AG10803 (cell line): ENCODE measurements at places on chromosomes 11 and 22.
A peak's percentile ranks its signal among the peaks of the same experiment; 100 is the strongest.

GRCh38 chr11:78030429-78031325 lies 7.6 kb upstream of the KCTD14 start:
- DNase-seq, result peak; percentile 41

- peak; percentile 78 for DNase-seq
Observed at GRCh38 chr22:29343313-29343805, 27.9 kb upstream of the RASL10A start.

GRCh38 chr11:8596504-8597046 lies 2.5 kb upstream of the STK33 start:
- DNase-seq, result no peak

- no peak for DNase-seq
Observed at GRCh38 chr22:40237241-40237640, 59.5 kb downstream of the TNRC6B start.

GRCh38 chr22:23305922-23306374 lies 125.6 kb downstream of the BCR start:
- peak; percentile 27 for DNase-seq

GRCh38 chr22:48100685-48101417 lies 1338.4 kb downstream of the TBC1D22A start:
- no peak for DNase-seq

GRCh38 chr22:48734961-48735360 lies 1092.7 kb downstream of the BRD1 start:
- no peak for DNase-seq

- no peak for DNase-seq
Observed at GRCh38 chr22:20267441-20268278, 458 bp downstream of the RTN4R start.

DNA sequence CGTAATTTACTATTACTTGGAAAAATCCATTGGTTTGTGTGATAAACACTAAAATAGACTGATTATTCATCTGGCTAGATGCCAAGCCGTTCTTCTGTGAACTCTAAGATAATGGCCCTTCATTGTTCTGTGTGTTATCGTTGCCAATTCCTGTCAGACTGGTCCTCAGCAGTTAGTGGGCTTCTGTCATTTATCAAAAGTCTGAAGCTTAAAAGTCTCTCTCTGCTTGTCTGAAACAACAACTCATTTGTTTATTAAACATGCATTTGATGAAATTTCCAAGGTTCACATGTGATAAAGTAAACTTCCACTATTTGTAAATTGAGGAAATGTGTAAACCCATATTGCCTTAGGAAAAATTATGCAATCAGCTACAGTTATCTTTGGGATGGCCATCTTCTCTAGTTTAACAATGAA lies 21.1 kb upstream of the RDX start:
- DNase-seq, result no peak

DNA sequence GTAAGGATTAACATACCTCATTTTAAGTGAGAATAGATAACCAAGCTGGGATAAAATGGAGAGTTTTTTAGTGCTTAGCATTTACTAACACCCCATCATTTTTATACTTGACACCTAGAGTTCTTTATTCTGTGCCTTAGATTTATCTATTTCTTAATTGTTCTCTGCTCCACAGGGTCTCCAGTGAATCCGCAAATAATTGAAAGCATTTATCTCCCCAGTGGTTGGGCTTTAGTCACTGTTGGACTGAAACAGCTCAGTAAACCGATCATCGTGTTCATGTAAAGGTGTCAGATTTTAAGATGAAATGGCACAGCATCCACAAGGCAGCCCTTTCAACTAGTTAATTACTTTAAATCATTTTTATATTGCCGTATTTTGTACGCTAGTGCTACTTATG lies 17.8 kb upstream of the GRIA4 start:
- DNase-seq, result no peak

GRCh38 chr11:119319136-119319699 lies 2.3 kb upstream of the MCAM start:
- DNase-seq, result no peak

DNA sequence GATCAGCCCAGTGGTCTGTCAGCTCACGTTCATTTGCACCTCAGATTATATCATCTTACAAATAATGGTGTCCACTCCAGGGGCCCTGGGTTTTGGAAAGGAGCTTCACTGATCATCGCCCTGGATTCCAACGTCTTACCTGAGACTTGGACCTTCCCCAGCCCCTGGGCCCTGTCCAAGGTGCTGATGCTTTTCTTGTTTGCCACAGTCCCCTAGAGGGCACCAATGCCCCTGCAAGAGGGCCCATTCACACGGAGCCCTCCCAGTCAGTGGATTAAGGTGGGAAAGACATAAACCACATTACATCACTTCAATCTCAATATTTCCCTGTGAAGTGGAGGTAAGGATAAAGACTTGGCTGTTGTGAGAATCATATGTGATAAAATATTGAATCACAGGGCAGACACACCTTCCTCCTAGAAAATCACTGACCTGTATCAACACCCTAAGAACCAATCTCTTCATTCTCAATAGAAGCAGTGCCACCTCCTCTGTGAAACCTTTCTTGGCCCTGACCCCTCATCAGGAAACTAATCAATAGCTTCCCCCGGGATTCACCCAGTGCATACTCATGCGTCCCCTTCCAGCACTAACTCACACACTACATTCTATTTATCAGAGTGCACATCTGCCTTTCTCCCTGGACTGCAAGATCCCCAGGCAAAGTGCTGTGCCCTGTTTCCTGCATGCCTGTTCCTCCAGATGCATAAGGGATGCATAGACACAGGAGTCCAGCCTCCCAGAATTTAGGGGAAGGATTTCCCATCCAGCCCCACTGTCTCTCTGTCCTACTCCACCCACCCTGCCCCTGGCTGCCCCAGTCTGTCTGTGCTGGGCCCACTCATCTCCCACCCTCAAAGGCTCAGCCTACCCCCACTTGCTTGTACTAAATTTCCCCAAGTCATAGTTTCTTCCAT lies 167.0 kb downstream of the BUD13 start:
- no peak for DNase-seq

DNA sequence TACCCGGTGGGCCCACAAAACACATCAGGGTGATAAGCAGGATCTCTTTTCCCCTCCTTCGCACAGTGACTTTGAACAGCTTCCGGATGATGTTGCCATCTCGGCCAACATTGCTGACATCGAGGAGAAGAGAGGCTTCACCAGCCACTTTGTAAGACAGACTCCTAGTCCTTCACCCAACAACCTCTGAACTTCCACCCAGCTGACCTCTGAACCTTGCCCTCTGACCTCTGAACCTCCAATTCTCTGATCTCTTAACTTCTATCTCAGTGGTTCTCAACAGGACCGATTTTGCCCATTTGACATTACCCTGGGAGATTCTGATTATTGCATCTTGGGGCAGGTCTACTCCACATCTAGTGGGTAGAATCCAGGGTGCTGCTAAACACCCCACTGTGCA lies 3.2 kb downstream of the NCF4 start:
- no peak for DNase-seq

GRCh38 chr11:1714908-1715885 lies 18.2 kb downstream of the KRTAP5-6 start:
- DNase-seq, result no peak

DNA sequence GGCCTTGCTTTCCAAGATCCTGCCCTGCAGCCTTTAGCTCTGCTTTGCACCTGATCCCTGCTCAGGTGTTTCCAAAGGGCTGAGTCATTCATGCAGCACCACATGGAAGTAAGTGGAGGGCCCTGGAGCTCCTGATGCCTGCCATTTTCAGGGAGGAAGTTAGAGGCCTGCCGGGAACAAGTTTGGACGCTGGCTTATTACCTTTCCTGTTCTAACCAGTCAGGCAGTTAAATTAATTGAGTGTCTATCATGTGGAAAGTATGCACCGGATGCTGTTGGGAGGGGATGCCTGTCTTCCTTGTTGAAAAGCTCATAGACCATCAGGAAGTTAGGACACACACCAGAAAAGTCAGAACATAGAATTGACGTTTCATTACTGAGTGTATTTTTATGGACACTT lies 73.7 kb upstream of the PLET1 start:
- DNase-seq, result no peak

- DNase-seq, result no peak
Observed at GRCh38 chr22:20091690-20092476, 11.8 kb downstream of the DGCR8 start.

DNA sequence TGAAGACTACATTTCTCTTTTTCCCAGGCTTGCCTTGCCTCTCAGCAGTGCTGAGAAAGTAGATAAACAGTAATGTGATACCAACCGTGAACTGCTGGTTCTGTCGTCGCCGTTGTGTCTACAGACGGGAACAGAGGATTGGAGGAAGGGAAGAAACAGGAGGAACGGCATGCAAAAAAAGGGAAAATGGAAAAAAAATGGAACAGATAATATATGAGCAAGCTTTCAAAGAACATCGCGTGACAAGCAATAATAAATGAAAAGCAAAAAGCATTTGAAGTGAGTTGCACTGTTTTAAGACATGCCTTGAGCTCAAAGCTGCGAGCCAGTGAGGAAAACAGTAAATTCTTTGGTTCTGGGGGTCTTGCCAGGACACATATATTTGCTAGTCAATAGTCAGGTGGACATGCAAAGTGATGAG lies 305.9 kb downstream of the CADM1 start:
- DNase-seq, result no peak

- DNase-seq, result no peak
Observed at GRCh38 chr11:47325271-47326041, 27.0 kb downstream of the MYBPC3 start.

GRCh38 chr11:324156-324555 lies 3.5 kb upstream of the IFITM3 start:
- DNase-seq, result no peak

DNA sequence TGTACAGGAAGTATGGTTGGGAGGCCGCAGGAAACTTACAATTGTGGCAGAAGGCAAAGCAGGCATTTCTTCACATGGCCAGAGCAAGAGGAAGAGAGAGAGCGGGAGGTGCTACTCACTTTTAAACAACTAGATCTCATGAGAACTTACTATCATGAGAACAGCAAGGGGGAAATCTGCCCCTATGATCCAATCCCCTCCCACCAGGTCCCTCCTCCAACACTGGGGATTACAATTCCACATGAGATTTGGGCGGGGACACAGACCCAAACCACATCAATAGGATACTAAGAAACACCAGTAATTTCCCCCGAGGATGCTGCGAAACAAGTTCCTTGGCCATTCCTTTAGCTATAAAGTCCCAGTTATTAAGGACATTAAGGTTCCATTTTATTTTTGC lies 94.1 kb upstream of the SC5D start:
- no peak for DNase-seq
